ENCODE measurements at places on chromosomes 6 and 20.

DNA sequence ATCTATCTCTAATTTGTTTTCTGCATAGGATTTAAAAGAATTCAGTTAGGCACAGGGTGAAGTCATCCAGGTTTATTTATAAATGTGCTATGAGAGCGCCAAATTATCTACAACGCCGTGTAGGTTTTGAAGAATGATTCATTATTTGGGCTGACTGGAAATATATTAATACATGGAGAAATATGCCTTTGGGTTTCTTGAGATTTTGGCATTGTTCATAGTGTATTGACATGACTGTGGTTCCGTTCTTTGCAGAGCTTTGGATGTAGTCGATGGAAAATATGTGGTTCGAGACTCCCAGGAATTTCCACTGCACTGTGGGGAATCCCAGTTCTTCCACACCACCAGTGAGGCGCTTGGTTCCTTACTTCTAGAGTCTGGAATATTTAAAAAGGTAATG is 90.9 kb downstream of the CRYBG1 start:
- no peak for DNase-seq

DNA sequence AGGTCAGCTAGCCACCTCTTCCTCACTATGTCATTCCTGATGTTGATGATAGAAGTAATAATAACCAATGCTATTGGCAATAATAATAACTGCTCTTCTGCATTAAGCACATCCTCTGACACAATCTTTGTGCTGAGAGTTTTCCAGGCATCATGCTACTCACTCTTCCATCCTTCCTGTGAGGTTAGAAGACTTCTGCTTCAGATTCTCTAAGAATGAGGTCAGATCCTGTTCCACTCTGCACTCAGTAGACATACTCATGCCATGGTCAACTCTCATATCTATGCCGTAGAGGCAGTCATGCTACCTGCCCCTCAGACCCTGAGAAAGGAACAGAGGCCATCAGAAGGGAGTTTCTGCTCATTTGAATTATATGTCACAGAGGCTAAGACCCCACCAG is 98.1 kb upstream of the TOP1 start:
- no peak for DNase-seq

- no peak for DNase-seq
These were observed 321.5 kb upstream of the JARID2 start for GRCh38 chr6:14924126-14925024.

GRCh38 chr6:134768931-134769330 is 181.0 kb downstream of the ALDH8A1 start:
- DNase-seq, result no peak

DNA sequence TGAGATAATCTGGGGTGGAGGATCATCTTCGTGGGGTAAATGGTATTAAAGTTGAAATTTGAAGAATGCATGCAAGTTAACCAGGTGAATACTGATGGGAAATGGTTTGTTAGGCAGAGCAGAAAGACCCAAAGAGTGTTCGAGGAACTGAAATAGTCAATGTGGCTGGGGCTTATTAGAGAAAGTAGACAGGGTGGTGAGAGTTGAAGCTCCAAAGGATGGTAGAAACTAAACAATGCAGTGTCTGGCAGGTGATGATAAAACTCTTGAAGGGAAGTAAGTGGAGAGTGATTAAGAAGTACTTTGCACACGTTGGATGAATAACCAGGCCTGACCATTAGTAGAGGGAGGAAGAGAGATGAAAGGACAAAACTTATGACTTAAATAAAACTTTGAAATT is 39.8 kb upstream of the CENPW start:
- no peak for DNase-seq

GRCh38 chr6:89433252-89434149 is 549 bp downstream of the ANKRD6 start:
- no peak for DNase-seq

- no peak for DNase-seq
These were observed 155.5 kb downstream of the PRL start for GRCh38 chr6:22141241-22141745.

- no peak for DNase-seq
These were observed 105.4 kb upstream of the MCHR2 start for GRCh38 chr6:100099189-100100074.

DNA sequence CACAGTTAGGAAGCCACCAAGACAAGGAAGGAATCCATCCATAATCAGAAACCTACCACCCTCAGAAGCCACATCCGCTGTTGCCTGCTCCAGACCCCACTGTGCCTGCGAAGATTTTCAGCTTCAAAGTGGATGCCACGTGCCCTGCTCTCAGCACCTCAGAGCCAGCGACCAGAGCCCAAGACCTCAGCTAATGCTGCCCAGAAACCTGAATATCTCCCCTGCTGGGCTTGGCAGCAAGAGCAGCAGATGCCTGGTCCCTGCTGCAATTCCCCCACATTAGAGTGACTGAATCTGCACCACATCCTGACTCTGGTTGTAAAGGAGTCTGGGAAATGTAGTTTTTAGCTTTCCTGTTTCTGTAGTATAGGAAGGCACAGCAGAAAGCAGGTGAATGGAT is 10.7 kb upstream of the ULBP3 start:
- no peak for DNase-seq

GRCh38 chr6:23006656-23007055 is 437.3 kb downstream of the HDGFL1 start:
- no peak for DNase-seq

DNA sequence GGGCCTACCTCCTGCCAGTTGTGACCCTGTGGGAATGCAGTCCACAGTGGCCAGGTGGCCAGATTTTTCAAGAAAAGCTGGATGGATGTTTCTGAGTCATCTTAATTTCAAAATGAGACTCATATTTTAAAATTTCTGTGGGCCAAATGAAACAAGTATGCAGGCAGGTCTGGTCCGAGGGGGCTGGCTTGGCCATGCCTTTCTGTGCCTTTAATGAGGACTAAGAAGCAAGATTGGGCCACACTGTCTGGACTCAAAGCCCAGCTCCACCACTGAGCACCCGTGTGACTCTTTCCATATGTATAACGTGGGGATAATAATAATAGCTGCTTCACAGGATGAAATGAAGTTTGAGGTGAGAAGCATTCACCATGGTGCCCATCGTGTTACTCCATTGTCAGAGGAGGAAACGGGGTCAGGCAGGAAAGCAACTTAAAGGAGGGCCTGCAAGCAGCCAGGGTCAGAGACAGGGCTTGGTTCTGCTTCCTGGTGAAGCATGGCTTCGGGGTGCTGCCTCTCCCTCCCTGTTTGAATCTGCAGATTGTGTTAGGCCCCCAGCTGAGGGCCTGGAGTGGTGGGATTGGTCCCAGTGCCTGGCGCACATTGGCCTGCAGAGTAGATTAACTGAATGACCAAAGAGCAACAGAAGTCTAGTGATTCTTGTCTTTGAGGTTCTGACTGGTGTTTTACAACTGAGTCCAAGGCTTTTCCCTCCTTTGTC is 3.8 kb downstream of the SOX12 start:
- DNase-seq, result no peak

DNA sequence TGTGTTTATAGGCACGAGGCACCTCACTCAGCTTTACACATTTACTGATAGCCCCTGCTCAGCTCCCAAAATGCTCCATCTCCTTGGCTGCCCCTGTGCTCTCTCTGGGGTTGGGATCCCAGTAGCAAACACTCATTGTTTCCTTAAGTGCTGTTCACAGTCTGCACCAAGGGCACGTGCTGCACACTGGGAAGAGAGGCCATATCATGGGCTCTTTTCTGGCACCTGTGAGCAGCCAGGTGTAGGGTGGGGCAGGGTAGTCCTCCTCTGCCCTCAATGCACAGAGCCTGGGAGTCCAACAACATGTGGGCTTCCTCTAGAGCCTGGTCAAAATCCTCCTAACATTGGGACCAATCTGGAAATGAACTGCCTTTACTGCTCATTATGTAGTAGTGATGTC is 67.9 kb downstream of the BANF2 start:
- DNase-seq, result no peak
